Stimulated activated naive CD4-positive, alpha-beta T cell (primary cell): ENCODE measurements at places on chromosomes 4 and X.

DNA sequence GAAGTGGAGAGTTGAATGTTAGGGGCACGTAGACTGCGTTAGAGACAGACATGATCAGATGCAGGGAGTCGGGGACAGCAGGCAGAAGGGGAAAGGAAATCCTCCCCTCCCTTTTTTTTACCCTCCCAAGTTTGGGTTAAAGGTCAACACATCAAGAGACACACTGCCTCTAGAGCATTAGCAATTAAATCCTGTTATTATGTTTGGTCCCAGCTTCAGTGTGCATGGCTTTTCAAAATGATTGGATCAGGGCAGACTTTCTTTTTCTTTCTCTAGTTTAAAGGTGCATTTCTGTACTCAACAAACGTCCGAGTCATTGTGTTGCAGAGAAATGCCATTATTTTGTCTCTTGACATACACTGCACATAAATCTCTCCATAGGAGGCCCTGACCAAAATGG is 63.9 kb downstream of the USP26 start:
- no peak for DNase-seq

DNA sequence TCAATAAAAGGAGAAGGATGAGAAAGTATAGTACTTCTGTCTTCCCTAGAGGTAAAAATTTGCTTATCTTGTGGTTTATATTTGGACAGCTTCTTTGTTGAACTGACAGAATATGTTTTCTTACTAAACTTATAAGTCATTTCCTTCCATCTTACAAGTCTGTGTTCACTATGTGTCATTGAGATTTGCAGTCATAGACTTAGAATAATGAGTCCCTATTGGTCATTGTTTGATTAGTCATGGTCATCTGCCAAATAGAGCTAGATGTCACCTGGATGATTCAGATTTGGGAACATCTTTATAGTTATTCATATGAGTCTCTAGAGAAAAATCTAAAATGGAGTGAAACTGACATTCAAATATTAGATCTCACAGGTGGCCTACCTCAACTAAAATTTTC is 51.5 kb downstream of the SPATA18 start:
- no peak for DNase-seq

GRCh38 chrX:68989456-68989855 is 160.6 kb downstream of the EFNB1 start:
- no peak for DNase-seq

DNA sequence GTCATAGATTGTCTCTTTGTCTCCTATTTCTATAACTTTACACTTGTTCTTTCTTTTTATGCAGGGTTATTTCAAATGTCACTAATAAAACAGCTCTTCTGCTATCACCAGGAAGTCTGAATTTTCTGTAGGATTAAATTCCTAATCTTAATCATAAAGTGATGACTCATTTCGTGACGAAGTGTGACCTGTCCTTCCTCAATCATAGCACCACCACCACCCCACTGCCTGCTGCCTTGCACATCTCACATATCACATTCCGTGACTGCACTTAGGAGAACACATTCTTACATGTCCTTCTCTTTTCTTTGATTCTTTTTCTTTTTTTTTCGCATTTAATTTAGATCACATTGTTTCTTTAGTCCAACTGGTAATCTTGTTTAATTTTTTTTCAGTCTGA is 57.7 kb upstream of the UGT2B7 start:
- no peak for DNase-seq

GRCh38 chr4:111126340-111126739 is 503.5 kb upstream of the PITX2 start:
- no peak for DNase-seq

DNA sequence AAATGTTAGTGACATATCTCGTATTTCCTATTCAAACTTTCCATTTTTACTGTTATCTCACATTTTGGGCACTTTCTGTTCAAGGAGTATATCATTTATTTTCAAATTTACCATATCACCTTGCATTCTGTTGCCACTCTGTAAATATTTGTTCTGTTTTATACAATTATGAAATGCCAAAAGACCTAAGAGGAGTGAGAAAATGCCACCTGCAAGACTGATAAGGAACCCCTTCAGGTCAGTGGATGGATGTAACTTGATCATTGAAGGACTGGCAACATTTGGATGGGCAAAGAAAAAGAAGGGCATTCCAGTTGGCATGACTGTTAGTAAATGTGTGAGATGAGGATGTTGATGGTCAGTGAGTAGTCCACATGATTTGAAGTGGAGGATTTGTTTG is 79.1 kb downstream of the OTC start:
- DNase-seq, result no peak

DNA sequence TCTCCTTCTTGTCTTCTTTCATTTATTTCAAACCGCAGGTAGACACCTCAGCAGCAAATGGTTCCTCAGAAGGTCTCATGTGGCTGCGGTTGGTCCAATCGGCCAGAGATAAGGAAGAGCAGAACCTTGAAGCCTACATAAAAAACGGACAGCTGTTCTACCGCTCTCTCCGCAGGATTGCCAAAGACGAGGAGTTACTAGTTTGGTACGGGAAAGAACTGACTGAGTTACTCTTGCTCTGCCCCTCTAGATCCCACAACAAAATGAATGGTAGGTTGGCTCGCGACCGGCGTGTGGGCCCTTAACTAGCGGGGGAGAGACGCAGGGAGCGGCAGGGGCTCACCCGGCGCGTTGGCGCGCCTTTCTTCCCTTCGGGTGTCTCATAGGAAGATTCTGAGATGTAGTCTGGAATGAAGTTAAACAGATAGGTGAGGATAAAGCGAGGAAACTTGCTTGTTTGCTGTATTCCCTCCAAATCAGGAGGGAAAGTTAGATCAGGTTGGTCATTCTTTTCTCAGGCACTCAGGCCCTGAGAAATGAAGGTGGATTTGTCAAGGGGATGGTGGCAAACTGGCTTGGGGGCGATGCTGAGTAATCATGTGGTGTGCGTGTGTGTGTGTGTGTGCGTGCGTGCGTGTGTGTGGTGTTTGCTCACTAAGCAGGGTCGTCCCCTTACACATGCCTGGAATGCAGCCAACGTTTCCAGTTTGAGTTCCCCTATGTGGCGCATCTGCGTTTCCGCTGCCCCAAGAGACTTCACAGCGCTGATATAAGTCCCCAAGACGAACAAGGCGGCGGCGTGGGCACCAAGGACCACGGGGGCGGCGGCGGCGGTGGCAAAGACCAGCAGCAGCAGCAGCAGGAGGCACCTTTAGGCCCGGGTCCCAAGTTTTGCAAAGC is 4.2 kb downstream of the PRDM8 start:
- DNase-seq, result peak; percentile 58

GRCh38 chr4:3657902-3658529 is 108.2 kb upstream of the ADRA2C start:
- DNase-seq, result no peak

DNA sequence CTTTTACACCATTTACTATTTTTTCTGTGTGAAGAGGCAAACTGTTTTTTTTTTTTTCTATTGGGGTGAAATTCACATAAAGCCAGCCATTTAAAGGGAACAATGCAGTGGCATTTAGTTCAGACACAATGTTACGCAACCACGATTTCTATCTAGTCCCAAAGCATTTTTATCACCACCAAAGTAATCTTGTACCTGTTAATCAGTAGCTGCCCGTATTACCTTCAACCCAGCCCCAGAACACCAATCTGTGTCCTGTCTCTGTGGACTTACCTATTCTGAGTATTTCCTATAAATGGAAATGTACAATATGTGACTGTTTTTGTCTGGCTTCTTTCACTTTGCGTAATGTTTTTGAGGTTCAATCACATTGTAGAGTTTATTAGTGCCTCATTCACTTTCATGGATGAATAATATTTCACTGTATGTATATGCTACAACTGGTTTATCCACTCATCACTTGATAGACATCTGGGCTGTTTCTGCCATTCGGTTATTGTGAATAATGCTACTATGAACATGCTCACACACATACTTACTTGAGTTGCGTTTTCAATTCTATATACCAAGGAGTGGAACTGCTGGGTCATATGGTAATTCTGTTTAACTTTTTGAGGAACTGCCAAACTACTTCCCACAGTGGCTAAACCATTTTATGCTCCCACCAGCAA is 116.2 kb downstream of the CDS1 start:
- no peak for DNase-seq
